ENCODE measurements at places on chromosomes 6 and 20. TPM values are rescaled to one million over a fixed set of nuclear protein-coding genes. Genes with fewer than 3 reads are reported as not detected.

Gene CDS2
- total RNA-seq: 24.1 TPM

Gene KCNK17
- total RNA-seq: not detected

DNA sequence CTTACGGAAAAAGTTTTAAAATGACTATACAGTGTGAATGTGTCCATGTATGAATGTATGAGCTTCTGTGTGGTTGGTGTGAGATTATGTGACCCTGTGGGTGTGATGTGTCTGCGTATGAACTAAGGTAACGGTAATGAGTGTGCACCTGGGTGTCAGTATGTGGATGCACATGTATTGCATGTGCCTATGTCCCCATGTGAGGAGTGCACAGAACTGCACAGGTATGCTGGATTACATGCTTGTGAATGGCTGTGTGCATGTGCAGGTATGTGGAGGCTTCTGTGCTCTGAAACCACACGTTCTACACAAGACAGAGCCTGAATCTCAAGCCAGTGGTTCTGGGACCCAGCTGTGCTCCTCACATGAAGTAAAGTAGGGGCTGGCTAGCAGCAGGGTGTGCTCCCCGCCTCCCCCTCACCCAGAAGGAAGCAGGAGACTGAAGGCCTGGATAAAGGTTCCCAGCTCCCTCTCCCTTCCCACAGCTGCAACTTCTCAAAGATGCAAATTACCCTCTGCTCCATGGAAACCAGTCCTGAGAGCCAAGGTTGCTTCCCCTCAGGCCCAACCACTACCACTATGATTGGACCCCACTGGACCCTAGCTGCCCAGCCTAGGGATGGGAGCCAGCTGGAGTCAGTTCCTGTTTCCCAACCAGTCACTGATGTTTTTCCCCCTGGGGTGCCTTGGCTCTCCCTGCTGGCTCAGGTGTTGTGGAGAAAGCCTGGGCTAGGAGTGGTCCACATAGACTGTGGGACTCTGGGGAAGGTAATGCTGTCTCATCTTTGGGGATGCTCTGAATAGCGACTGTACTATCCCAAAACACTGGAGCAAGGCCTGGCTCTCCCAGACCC lies 24.8 kb upstream of the SPDEF start:
- no peak for DNase-seq

GRCh38 chr6:43248791-43249190 lies 5.5 kb downstream of the TTBK1 start:
- no peak for DNase-seq

GRCh38 chr6:39816747-39817146 lies 24.6 kb downstream of the DAAM2 start:
- no peak for DNase-seq

GRCh38 chr6:106658469-106658868 lies 29.1 kb downstream of the QRSL1 start:
- DNase-seq: no peak
